ENCODE measurements at places on chromosomes 1 and 21.

DNA sequence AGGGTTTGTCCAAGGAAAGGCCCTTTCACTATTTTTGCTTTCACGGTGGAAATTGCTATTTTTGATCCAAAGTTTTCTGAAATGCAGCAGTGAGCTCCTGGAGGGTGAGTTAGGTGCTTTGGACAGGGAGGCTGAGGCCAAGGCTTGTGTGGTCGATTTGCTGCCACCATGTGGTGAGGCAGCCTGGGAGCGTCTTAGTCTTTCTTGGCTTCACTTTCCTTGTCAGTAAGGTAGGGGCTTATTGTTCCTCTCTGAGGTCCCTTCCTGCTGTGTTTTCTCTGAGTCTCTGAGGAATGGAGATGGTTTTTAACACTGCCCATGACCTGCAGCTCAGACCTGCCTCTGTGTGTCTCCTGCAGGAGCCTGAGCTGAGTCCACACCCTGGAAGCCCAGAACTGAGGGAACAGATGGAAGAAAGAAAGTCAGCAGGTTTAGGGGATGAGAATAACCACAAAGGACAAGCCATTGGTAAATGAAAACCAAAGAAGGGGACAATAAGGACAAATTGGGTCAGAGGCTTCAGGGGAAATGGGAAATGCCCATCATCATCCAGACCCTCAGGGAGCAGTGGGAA is 20.1 kb upstream of the S100A10 start:
- DNase-seq = no peak

- DNase-seq = no peak
Measured at GRCh38 chr1:975896-976683, 5.8 kb downstream of the PERM1 start.

GRCh38 chr1:212629450-212630157 is 21.0 kb downstream of the ATF3 start:
- DNase-seq = peak; percentile 60

GRCh38 chr1:185441605-185442004 is 124.6 kb upstream of the IVNS1ABP start:
- DNase-seq = no peak

- no peak for DNase-seq
Measured at GRCh38 chr1:190098756-190099155, 378.9 kb downstream of the BRINP3 start.

DNA sequence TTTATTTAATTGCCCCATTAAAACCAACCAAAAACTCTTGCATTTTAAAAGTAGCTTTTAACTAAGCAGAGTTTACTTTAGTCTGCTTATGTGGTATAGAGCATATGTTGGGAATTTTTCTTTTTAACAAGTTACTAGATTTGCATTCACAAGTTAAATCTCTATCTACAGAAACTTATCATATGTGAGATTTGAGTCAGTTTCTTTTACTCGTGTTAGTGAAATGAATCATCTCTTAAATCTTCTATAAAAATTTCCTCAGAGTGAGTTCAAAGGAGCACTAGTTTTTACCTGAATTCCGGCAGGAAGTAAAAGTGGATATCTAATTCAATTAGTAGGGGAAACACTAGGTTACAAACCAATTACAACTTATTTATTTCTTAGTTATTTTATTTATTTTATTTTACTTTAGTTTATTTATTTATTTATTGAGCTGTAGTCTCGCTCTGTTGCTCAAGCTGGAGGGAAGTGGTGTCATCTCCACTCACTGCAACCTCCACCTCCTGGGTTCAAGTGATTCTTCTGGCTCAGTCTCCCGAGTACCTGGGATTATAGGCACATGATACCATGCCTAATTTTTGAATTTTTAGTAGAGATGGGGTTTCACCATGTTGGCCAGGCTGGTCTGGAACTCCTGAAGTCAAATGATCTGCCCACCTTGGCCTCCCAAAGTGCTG is 1609.6 kb upstream of the B3GALT2 start:
- no peak for DNase-seq

DNA sequence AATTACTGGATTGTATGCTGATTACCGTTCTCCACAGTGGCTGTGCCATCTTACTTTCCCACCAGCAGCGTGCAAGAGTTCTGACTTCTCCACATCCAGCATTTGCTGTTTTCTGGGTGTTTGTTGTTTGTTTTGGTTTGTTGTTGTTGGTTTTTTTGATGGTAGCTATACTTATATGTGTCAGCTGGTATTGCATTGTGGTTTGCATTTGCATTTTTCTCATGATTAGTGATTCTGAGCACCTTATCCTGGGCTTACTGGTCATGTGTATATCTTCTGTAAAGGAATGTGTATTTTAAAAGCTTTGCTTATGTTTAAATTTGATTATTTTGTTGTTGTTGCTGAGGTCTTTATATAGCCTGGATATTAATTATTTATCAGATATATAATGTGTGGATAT is 66.9 kb upstream of the MAP1LC3C start:
- DNase-seq = no peak

- DNase-seq = no peak
Measured at GRCh38 chr1:167681451-167682098, 40.2 kb upstream of the MPZL1 start.

GRCh38 chr1:149845416-149845815 is 54.0 kb upstream of the BOLA1 start:
- no peak for DNase-seq

GRCh38 chr1:111234866-111235265 is 7.4 kb downstream of the CHI3L2 start:
- no peak for DNase-seq

- DNase-seq = no peak
Measured at GRCh38 chr1:93022580-93022979, 56.5 kb upstream of the MTF2 start.

- no peak for DNase-seq
Measured at GRCh38 chr1:8397511-8397910, 79.6 kb downstream of the SLC45A1 start.

DNA sequence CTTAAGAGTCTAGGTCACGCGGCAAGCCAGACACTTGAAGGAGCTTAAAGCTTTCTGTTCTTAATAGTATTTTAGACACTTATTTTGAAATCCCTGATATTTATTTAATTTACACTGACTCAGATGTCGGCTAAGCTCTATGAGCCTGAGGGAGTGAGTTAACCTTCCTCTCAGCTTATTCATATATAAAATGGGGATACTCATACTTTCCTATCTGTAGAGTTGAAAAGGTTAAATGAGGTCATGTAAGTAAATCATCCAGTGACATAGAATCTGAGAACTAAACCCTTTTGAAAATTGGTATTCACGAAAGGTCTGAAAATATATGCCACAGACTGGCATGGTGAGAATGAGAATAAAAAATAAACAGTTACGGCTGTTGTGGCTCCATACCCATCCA is 1.4 kb upstream of the GPR161 start:
- no peak for DNase-seq

DNA sequence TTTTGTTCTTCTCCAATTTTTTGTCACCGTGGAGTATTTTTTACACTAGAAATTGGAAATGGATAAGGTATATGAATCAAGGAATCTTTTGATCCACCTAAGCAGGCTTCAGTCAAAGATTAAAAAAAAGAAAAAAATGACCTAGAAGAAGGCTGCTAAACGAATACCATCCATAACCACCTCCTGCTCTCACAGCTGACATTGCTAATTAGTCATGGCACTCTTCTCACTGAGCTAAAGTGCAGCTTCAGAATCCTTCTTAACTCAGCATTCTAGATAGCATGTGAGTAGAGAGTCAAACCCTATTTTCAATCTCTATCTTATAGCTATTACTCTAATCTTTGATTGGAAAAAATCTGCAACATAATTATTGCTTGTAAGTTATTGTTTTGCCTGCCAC is 40.2 kb upstream of the ST6GALNAC5 start:
- no peak for DNase-seq

GRCh38 chr1:211335522-211336157 is 9.0 kb downstream of the TRAF5 start:
- no peak for DNase-seq

All from suprapubic skin (tissue), 4 donors.